DMS79 (cell line): ENCODE measurements at places on chromosomes 2 and 18.

GRCh38 chr18:212780-213179 is 54.4 kb downstream of the USP14 start:
- no peak for DNase-seq

DNA sequence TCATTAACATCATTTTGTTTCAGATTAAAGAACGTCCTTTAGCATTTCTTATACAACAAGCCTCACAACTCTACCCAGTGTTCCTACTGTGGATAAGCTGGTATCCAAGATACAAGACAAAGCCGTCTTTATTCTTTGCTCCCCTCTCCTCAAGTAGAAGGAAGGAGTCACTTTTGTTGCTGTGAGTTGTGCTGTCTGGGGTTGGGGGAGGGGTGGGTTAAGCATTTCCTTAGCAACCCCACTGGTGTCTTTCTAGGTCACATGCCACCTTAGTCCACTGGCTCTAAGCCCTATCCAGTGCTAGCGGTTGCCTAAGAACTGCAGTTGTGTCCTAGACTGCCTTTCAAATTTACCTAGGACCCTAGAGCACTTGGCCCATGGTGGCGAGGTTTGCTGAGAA is 155.6 kb upstream of the PIEZO2 start:
- DNase-seq: no peak

DNA sequence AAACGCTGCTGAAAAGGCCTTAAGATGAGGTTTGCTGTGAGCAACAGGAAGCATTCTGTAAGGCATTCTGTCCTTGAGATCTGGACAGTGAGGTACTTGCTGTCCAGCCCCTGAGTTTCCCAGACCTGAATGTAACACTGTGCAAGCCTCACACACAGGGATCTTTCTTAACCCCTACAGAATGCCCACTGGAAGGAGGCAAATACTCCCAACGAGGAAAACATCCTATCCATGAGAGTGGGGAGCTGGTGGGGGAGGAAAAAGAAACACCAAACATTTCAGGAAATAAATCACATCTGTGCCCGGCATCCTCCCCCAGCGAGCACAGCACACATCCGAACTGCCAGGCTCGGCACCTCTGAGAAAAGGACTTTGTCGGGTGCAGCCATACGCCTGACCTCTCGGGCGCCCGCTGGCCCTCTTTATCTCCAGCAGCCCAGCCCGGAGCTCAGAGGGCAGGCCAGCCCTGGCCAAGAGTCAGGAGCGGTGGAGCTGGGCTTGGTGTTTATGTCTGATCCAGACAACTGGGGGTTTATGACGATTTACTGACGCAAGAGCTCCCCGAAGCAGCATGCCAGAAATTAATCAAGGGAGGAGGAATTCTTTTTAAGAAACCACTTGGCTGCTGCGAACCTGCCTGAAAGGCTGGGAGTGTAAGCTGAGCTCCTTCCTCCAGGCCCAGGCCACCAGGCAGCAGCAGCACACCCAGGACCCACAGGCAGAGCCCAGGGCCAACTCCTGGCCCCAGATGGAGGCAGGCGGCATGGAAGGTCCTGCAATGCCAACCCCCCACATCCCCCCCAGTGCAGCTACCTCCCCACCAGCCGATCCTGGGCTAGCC is 72.2 kb downstream of the HDAC4 start:
- no peak for DNase-seq

- DNase-seq: peak; percentile 59
These were observed 34.8 kb upstream of the NEUROD1 start for GRCh38 chr2:181715033-181715630.

DNA sequence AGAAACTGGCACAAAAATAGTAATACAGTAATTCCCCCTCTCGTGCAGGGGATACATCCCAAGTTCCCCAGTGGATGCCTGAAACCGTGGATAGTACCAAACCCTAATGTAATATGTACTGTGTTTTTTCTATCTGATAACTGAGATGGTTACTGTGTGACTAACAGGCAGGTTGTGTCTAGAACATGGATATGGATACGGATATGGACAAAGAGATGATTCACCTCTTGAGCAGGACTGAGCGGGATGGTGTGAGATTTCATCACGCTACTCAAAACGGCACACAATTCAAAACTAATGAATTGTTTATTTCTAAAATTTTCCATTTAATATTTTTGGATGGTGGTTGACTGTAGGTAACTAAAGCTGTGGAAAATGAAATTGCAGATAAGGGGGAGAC is 3.4 kb downstream of the MBD1 start:
- no peak for DNase-seq

DNA sequence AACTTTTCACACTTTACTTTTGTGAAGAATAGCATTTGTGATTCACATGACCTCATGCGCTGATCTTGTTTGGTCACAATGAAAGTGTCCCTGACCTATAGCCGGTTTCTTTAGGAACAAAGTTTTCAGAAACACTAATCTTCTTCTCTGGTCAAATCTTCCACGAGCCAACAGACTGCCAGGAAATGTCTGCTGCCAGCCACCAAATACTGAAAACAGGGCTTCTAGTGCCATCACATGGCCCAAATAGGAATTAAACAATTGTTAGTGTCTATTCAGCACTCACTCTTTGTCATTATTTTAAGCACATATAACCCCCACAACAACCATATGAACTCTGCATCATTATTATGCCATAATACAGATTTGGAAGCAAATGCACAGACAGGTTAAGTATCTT is 286.5 kb upstream of the SYT4 start:
- DNase-seq: no peak

GRCh38 chr18:4198956-4199355 is 256.2 kb downstream of the DLGAP1 start:
- DNase-seq: no peak

- DNase-seq: no peak
These were observed 32.8 kb downstream of the PKP4 start for GRCh38 chr2:158489366-158490112.

GRCh38 chr2:34294961-34295360 is 695.9 kb upstream of the FAM98A start:
- DNase-seq: no peak

- DNase-seq: no peak
These were observed 237.2 kb downstream of the INSIG2 start for GRCh38 chr2:118325321-118325955.

DNA sequence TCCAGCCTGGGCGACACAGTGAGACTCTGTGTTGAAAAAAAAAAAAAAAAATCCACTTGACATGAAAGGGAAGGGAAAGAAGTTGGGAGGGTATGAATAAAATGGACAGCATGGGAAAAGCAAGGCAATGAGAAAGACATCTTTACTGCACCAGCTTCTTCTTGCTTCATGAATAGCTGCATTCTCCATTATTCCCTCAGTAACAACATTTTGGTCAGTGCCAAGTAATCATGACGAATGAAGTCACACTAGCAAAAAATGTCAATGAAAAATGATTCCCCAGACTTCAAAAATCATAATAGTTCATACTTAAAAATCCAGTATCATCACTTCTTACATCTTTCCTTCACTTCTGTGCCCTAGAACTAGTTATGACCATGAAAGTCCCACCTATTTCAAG is 30.4 kb downstream of the ADAM17 start:
- DNase-seq: no peak

GRCh38 chr2:120433816-120434290 is 87.9 kb downstream of the INHBB start:
- no peak for DNase-seq

DNA sequence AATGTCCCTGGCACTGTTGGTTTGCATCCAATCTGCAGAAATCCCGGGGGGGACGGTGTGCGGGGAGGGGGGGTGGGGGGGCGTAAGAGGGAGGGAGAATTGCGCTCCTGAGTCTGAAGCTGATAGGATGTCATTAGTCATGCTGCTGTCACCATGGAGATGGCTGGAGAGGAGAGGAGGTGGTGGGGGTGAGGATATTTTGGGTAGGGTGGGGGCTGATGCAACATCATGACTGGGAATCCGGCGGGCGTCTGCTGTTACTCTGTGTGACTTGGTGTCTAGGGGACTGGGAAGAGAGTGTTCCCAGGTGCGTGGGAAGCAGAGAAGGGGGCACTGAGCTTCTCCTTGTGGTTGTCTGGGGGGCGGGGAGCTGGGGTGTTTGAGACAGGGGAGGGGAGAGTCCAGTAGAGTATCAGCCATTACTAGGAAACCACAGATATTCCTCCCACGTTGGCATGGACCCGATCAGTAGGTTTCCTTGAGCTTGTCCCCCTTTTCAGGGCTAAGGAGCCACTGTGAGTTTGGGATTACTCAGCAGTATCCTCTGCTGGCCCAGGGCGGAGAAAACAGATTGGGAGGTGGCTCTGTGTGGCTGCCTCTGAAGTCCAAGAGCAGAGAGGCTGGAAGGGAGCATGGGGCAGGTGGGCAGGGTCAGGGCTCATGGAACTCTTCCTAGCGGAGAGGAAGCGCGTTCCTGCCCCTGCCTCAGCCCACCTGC is 18.9 kb downstream of the TET3 start:
- peak; percentile 24 for DNase-seq

GRCh38 chr2:15325296-15325695 is 235.8 kb downstream of the NBAS start:
- DNase-seq: no peak

DNA sequence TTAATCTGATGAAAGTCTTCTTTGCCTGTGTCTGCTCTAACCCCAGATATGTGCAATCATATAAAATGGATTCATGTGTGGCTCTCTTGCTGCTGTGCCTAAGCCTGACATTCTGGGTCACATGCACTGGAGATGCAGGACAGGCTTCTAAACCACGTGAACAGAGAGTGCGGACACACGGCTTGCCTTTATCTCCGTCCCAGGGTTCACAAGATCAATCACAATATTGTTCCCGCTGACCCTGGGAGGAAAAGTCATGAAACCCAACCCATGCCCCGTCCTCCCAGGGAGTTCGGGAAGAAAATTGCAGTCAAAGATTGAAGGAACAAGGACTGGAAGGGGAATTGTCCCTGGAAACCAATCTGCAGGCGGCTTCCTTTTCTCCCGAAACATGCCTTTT is 74.8 kb downstream of the VAPA start:
- DNase-seq: no peak

DNA sequence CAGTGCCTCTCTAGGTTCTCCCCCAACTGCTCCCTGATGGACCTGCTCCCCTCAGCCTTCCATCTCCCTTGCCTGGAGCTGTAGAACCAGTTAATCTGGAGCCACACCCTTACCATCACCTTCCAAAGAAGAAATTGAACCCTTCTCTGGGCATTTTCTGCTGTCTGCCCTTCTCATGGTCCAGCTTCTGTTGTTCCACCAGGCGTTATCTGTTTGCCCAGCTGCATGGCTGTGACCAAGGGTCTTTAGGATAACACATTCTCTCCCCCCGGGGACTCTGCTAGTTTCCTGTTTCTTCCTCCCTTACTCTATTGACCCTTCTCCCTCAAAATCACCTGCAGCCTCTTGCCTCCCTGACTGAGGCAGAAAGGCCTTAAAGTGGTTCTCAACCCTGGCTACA is 3.2 kb upstream of the ANKRD53 start:
- no peak for DNase-seq
